ENCODE measurements at places on chromosomes 3 and 15. TPM values are rescaled to one million over a fixed set of nuclear protein-coding genes. Genes with fewer than 3 reads are reported as not detected.

GRCh38 chr15:66786222-66786621 lies 84.2 kb downstream of the SMAD6 start:
- no peak for DNase-seq

DNA sequence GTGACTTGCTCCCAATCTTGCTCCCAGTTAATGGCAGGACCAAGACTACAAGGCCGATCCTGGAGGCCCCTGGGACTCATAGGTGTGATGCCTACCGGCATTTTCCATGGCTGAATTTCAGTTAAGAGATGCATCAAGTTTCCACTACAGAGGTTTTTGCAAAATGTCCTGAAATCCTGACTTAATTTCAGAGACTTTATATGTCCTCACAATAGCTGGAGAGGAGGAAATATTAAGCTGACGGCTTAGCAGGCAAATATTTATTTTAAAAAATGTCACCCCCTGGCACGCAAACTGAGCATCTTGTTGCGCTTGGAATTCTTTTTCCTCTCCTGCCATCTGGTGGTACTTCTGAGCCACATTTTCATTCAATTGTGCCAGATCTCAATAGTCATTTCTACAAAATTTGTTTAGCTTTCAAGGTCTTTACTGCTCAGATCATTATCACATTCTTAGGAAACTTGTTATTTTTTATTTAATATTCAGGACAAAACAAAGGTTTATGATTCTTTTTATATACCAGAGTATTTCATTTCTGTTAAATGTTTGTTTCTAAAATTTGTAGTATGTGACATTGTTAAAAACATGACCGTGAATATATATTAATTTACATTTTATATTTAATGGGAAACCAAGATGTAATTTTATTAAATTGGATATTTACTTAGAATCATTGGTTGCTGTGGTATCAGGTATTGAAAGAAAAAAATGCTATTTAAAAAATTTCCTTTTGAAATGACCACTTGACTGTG lies 189.2 kb upstream of the THRB start:
- DNase-seq = peak; percentile 7

DNA sequence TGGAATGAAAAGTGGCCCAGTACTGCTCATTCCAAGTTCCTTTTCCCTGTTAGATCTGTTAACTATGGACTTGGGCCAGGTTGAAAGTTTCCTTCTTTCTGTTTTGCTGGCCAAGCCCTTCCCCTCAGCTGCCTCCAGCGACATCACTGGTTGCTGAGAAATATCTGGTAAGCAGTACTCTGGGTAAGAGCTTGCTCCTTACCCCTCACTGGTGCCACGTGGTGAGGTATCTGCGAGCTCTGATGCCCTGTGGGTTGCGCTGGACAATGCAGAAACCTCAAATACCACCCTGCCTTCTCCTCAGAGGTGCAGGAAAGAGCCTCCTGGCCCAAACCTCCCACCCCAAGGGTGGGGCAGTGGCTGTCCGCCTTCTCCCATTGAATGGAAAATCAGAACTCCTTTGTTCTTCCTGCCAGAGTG lies 42.9 kb upstream of the APH1B start:
- DNase-seq = no peak

DNA sequence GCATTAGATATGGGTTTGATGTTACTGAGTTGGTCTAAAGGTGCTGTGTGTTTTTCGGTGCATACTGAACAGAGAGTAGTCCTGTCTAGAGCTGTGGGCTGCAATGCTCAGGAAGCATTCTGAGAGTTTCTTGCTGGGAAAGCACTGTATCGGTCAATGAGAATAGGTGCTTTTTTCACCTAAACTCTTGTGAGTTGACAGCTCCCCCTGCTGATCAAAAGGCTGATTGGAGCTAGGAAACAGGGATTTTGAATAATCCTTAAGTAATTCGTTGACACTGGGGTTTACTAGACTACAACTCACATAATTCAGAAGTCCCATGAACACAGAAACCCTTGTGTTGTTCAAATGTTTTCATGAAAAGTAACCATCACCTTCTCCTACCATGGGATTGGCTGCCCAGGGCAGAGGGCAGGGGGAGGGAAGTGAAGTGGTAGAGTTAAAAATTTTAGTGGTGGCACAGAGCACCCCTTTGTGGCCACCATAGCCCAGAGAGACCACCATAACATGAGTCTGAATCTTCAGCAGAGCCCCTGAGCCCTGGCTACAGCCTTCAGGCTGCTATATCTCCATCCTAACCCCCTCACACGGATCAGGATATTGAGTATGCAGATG lies 13.0 kb upstream of the MANF start:
- DNase-seq = peak; percentile 28

THBS1 gene
- not detected for polyA plus RNA-seq

DNA sequence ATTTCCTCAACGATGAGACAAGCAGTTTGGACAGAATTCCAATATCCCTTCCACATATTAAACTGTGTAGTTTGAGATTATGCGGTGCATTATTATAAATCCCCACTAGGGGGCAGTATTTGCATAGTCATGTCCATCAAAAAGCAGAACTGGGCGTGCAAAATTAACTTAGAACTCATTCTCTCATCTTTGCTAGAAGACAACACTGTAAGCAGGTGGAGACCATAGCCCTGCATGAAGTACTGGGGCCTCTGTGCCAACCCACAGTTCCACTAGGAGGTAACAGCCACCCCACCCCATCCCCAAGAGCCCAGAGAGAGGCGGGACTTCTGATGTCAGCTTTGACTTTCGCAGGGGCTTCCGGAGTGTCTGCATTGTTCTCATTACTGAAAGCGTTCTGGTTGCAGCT lies 106.6 kb upstream of the TMC3 start:
- DNase-seq = peak; percentile 59

DNA sequence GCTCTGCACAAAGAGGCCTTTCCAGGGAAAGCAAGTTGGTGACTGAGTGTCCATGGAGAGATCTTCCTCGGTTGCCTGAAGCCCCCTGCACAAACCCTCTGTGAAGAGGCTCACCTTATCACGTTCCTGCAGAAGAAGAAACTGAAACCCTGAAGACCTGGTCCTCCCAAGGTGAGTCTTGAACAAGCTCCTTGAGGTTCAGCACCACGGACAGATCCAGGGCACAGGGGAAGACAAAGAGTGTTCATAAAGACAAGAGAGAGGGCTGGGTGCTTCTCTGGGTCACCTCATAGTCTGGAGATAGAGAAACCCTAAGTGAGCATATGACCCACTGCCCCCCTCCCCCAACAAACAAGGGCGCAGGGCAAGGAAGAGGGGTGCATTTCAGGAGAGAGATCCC lies 21.7 kb upstream of the TBC1D21 start:
- peak; percentile 1 for DNase-seq

DNA sequence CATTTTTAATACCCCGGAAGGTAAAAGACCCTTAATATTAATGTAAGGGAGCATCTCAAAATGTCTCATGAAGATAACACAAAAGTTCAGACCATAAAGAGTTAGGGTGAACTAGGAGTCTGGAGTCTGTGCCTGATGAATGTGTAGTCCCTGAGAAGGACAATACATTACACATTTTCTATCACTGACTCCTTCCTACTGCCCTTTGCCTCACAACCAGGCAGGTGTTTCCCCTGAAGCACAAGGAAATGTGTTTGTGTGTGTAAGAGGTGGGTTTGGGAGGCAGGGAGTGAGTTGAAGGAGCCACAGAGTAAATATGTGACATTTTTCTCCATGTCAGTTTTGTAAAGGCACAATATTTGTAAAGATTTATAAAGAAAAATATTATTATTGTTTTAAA lies 59.1 kb downstream of the SSR3 start:
- no peak for DNase-seq

DNA sequence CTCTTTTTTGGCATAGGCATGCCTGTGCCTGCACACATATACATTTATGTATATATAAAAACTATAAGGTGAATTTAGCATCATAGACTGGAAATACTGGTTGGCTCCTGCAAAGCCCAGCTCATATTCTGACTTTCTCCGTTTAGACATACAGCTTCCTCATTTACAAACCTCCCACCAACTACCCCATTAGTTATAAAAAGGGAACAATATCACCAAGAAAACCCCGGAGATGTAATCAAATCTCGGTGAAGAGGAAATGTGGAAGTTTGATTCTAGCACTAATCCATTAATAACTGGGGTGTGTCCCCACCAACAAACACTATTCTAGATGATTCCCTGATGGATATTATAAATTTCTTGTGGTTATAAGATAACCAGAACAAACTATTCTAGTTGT lies 517.7 kb upstream of the TBL1XR1 start:
- peak; percentile 4 for DNase-seq

DNA sequence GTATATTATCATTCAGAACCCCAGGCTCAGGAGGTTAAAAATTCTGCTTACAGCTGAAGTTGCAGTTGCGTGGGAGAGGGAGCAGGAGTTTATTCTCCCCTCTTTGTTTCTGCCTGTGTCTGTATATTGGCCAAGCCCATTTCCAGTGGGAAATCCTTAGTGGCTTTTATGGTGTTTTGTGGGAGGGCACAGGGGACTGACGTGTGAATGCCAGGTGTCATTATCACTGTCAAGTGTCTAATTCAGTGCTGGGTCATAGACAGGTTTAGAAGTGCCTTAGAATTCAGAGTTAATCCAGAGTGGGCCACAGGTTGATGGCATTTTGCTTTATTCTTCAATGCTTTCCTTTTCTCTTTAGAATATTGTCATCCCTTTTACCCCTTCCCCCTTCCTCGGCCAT lies 33.4 kb downstream of the SLCO3A1 start:
- no peak for DNase-seq

DNA sequence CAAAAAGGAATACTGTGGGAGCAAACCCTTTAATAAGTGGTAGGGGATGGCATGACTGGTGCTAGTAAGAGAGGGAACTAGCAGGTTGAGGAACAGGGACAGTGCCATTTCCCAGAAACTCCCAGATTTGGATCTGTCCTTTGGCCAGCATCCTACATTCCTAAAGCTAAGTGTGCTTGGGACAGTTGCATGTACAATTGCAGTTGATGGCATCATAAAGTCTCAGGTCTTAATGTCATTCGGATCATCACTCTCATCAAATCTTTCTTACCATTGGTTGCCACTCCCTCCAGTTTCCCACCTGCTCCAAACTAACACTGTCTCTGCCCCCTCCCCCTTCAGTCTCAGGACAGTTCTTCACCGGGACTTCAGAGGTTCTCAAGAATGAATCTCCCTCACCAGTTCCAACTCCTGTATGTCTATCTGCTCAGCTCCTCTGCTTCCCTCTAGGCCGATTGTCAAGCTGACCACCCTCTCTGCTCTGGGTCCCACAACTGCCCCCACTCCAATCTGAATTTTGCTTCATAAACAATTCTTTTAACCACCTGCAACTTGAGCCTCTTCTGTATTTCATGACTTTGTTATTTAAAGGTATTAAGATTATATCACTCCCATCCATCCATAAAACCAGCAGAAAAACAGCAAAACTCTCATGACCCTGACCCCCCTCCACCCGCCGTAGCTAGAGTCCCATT lies 260.8 kb downstream of the CGGBP1 start:
- no peak for DNase-seq

- DNase-seq = peak; percentile 2
Measured at GRCh38 chr15:83559310-83559966, 94.5 kb upstream of the ADAMTSL3 start.

DNA sequence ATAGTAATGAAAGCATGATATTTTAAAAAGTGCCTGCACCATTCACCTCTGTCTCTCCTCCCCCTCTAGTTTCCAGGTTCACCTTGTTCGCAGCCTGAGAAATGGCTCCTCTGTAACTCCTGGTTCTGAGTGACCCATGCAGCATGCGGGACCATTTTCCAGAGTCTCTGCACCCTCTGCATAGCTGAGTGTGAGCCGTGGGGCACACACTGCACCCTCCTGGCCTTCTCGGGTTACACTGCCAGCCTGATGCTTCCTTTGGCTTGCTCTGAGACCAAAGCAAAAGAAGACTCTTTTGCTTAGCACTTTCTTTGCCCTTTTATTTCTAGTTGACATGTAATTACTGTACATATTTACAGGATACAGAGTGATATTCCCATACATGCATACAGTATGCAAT lies 287.3 kb downstream of the GABRG3 start:
- DNase-seq = no peak

- no peak for DNase-seq
Measured at GRCh38 chr3:143608966-143609365, 239.3 kb downstream of the SLC9A9 start.

GRCh38 chr3:117105686-117106085 lies 396.1 kb downstream of the TUSC7 start:
- DNase-seq = no peak

- no peak for DNase-seq
Measured at GRCh38 chr15:69962561-69962960, 135.2 kb downstream of the TLE3 start.

GRCh38 chr3:47318916-47319315 lies 36.2 kb downstream of the KLHL18 start:
- DNase-seq = no peak

- no peak for DNase-seq
Measured at GRCh38 chr3:38154033-38154494, 11.3 kb upstream of the OXSR1 start.

GRCh38 chr3:196634224-196634623 lies 5.3 kb upstream of the NRROS start:
- peak; percentile 70 for DNase-seq

- no peak for DNase-seq
Measured at GRCh38 chr15:77440378-77440999, 19.8 kb downstream of the HMG20A start.

DNA sequence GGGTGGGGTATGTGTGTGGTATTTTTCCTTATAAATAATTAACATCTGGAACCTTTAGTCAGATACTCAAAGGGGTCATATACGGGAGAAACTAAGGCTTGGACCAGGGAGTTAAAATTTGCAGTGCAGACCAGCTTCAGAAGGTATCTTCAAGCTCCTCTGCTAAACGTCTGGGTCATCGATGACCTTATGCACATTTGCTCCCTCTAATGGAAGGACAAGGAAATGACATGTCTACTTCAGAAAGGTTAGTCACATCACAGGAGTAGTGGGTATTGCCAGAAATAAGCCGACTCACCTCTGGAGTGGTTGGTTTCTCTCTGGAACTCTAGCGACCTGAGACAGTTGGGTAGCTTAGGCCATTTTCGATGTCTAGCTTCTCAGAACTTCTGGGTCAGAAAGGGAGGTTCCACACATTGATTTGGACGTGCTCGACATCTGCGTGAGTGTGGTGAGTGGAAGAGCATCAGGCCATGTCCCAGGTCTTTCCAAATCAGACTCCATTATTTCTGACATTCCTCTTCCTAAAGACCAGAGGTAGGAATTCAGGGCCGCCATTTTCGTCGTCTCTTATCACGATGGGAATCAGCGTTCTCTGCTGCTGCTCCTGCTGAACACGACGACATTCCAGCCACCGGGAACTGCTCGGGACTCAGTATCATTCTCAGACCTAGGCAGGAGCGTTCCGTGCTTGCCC lies 31.8 kb upstream of the RASA2 start:
- DNase-seq = peak; percentile 56

GRK7 gene
- not detected for polyA plus RNA-seq

GRCh38 chr3:134242649-134243617 lies 7.7 kb downstream of the RYK start:
- no peak for DNase-seq

GRCh38 chr3:129295286-129295685 lies 16.6 kb downstream of the HMCES start:
- no peak for DNase-seq

Data from naive B cell (primary cell).